Neural crest cell (in vitro differentiated cells): ENCODE measurements at places on chromosomes 4 and X. TPM values are rescaled to one million over a fixed set of nuclear protein-coding genes. Genes with fewer than 3 reads are reported as not detected.

AFM gene
- total RNA-seq: not detected in 2 replicates

DNA sequence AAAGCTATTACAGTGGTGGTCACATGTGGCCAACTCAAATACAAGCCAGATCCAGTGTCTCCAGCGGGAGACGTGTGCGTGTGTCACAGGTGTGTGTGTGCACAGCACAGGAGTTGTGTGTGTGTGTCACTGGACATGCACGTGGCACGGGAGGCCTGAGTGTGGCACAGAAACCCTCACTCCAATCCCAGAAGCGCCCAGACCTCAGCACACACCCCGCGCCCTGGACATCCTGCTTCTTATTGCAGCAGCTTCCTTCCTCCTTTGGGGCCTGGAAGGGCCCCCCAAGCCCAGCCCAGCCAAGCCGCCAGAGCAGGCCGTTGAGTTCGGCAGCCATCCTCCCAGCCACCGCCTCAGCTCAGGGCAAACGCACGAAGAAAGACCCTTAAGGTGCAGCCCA is 37.9 kb downstream of the ACOX3 start:
- peaks cover 4% of the 10 kb centered on the region for H3K4me1 ChIP-seq
- no peak overlapping the region for H3K4me3 ChIP-seq
- no peak for DNase-seq
- no peaks in the 10 kb centered on the region for H3K27me3 ChIP-seq

DNA sequence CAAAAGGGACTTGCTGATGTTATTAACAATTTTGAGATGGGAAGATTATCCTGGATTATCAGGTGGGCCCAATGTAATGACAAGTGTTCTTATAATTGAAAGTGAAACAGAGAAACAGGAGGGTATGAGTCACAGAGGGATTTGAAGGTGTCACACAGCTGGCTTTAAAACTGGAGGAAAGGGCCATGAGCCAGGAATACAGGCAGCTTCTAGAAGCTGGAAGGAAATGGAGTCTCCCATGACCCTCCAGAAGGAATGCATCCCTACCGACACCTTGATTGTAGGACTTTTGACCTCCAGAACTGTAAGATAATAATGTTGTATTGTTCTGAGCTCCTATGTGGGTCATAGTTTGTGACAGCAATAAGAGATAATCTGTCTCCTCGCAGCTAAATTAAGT is 98.0 kb upstream of the STIM2 start:
- no peak overlapping the region for H3K4me3 ChIP-seq
- peaks cover 13% of the 10 kb centered on the region for H3K36me3 ChIP-seq

DNA sequence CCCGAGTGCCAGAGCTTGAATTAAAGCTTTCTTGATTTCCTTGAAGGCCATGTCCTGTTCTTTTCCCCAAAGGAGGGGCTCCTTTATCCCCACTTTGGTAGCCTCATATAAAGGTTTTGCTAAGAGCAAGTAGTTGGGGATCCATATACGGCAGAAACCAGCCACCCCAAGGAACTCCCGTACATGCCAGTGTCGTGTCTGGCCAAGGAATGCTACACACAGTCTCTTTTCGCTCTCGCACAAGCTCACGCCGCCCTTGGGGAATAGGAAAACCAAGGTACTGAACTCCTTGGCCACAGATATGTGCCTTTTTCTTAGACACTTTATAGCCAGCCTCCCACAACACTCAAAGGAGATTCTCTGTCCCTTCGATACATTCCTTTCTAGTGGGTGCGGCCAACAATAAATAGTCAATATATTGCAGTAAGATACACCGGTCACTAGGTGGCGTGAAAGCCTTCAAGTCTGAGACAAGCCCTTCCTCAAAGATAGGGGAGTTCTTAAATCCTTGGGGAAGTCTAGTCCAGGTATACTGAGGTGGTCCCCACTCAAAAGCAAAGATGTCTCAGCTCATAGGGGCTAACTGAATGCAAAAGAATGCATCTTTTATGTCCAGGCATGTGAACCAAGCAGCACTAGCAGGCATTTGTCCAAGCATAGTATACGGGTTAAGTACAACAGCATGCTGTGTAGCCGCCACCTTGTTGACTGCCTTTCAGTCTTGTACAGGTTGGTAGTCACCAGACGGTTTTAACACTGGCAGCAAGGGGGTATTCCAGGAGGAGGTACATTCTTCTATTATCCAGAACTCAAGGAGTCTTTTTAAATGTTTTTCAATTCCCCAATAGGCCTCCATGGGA is 57.8 kb upstream of the XAGE1B start:
- no peaks in the 10 kb centered on the region for H3K36me3 ChIP-seq
- H3K4me3 ChIP-seq: no peak overlapping the region
- H3K27ac ChIP-seq: no peak overlapping the region
- peaks cover 4% of the 10 kb centered on the region for H3K4me1 ChIP-seq

- H3K27ac ChIP-seq: no peak overlapping the region
- H3K4me3 ChIP-seq: no peak overlapping the region
- H3K36me3 ChIP-seq: no peaks in the 10 kb centered on the region
- H3K4me1 ChIP-seq: peaks cover 6% of the 10 kb centered on the region
These were observed 1889.1 kb upstream of the AGA start for GRCh38 chr4:179331362-179331761.

DNA sequence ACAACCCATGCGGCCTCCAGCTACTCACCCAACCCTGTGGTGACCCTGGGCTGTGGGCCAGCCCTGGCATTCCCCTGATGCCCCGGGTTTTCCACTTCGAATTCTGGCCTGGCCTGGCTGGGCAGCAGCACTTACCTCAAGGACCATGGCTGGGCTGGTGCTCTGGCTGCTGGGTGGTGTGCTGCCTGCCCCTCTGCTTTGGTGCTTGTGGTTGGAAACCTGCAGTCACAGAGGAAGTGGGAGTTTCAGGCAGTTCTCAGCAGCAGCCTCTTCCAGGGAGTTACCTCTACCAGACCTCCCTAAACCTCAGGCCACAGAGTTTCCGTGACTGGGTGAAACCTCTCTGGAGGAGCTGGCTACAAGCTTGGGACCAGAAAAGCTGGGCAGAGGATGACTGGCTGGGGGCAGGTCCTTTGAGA is at the start of gene CXCR3:
CXCR3 (minus strand) TSS at position 209 of the 419 bp plus-strand sequence; CDS start at position 147, 62 bp downstream.
- H3K36me3 ChIP-seq: peaks cover 4% of the 10 kb centered on the region
- H3K4me1 ChIP-seq: no peaks in the 10 kb centered on the region
- H3K27me3 ChIP-seq: no peaks in the 10 kb centered on the region
